ENCODE measurements at places on chromosomes 3 and 15. TPM values are rescaled to one million over a fixed set of nuclear protein-coding genes. Genes with fewer than 3 reads are reported as not detected.

DNA sequence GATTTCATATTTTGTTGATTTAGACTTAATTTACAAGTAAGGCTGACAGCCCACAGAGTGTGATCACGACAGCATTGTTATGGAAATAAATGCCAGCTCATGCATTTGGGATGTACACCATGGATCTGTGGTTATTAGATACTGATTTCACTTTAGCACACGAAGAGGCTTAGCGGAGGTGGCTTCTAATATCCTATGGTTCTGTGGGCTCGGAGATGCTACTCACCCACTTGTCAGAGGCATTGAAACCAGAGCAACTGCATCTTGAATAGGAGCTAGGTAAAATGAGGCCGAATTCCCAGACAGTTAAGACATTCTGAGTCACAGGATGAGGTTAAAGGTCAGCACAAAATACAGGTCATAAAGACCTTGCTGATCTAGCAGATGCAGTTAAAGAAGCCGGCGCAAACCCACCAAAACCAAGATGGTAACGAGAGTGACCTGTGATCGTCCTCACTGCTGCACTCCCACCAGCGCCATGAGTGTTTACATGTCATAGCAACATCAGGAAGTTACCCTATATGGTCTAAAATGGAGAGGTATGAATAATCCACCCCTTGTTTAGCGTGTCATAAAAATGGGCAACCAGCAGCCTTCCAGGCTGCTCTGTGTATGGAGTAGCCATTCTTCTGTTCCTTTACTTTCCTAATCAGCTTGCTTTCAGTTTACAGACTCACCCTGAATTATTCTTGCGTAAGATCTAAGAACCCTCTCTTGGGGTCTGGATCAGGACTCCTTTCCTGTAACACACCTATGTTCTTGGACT is 117.5 kb downstream of the PGPEP1L start:
- peaks cover 19% of the 10 kb centered on the region for H3K36me3 ChIP-seq
- peak overlapping the region; percentile 99 for H3K27ac ChIP-seq
- H3K27me3 ChIP-seq: peaks cover 1% of the 10 kb centered on the region
- H3K4me1 ChIP-seq: peaks cover 71% of the 10 kb centered on the region

- H3K4me1 ChIP-seq: no peaks in the 10 kb centered on the region
- no peaks in the 10 kb centered on the region for H3K27me3 ChIP-seq
- no peak for DNase-seq
- H3K36me3 ChIP-seq: no peaks in the 10 kb centered on the region
These were observed 124.2 kb downstream of the ZBTB20 start for GRCh38 chr3:115022835-115023398.

DNA sequence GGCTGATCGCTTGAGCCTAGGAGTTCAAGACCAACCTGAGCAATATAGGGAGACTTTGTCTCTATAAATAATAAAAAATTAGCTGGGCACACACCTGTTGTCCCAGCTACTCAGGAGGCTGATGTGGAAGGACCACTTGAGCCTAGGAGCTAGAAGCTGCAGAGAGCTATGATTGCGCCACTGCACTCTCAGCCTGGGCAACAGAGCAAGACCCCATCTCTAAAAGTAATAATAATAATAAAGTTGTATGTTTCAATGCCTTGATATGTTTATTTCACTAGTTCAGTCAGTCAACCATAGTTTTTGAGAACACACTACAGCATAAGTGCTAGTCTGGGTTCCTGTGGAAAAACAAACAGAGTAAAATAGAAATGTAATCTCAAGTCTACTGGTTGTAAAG is 36.5 kb downstream of the IGF2BP2 start:
- H3K4me3 ChIP-seq: no peak overlapping the region
- peaks cover 5% of the 10 kb centered on the region for H3K36me3 ChIP-seq
- no peak for DNase-seq
- H3K4me1 ChIP-seq: peaks cover 64% of the 10 kb centered on the region
- H3K27me3 ChIP-seq: no peaks in the 10 kb centered on the region

- no peak overlapping the region for H3K4me3 ChIP-seq
- no peak for DNase-seq
- H3K4me1 ChIP-seq: peaks cover 79% of the 10 kb centered on the region
- H3K27me3 ChIP-seq: no peaks in the 10 kb centered on the region
- H3K27ac ChIP-seq: peak overlapping the region; percentile 99
- peaks cover 26% of the 10 kb centered on the region for H3K36me3 ChIP-seq
These were observed 9.8 kb upstream of the TM4SF4 start for GRCh38 chr3:149464542-149465328.

DNA sequence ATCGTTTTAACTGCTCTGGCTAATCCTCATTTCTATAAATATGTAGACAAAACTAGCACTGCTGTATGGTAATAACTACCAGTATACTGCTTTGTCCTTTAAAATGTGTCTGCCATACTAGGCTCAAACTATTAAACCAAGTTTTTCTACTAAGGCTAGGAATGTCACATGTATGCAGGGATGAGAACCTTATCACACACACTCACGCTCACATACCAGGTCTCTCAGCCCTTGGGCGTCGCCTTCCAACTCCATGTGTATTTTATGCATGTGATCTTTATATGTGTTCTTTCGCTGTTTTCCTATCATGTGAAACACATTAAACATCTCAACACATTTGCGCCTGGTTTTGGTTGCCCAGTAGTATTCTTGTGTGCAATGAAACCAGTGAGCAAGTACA is 32.6 kb downstream of the ATP2C1 start:
- peak overlapping the region; percentile 97 for H3K27ac ChIP-seq
- H3K27me3 ChIP-seq: no peaks in the 10 kb centered on the region
- peaks cover 88% of the 10 kb centered on the region for H3K4me1 ChIP-seq
- no peak for DNase-seq

- DNase-seq: peak; percentile 62
- H3K27me3 ChIP-seq: no peaks in the 10 kb centered on the region
- H3K36me3 ChIP-seq: peaks cover 3% of the 10 kb centered on the region
- H3K27ac ChIP-seq: peak overlapping the region; percentile 84
- H3K4me3 ChIP-seq: peak overlapping the region; percentile 66
These were observed 400.2 kb upstream of the TBL1XR1 start for GRCh38 chr3:177597311-177598096.

Gene IGSF10
- 0.10 TPM for total RNA-seq

Gene STRA6
- total RNA-seq: 2.0 TPM

Gene ONECUT1
- total RNA-seq: not detected

Data from HFFc6 (cell line).